ENCODE measurements at places on chromosomes 4 and X.

GRCh38 chrX:63275127-63275526 lies 76.0 kb downstream of the SPIN4 start:
- no peak for DNase-seq

- no peak for DNase-seq
Observed at GRCh38 chr4:139191373-139191772, 14.4 kb upstream of the ELF2 start.

DNA sequence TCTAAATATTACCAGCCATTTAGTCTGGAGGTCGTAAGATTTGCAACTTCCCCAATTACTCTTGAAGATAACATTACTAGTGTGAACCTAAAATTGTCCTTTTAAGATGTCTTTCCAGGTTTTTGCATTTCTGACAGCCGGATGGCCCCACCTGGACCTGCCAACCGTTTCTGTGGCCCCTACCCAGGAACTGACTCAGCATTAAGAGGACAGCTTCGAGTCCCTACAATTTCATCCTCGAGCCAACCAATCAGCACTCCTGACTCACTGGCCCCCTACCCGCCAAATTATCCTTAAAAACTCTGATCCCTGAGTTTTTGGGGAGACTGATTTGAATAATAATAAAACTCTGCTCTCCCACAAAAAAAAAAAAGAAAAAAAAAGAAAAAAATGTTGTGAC lies 112.0 kb downstream of the SCLT1 start:
- DNase-seq, result no peak

DNA sequence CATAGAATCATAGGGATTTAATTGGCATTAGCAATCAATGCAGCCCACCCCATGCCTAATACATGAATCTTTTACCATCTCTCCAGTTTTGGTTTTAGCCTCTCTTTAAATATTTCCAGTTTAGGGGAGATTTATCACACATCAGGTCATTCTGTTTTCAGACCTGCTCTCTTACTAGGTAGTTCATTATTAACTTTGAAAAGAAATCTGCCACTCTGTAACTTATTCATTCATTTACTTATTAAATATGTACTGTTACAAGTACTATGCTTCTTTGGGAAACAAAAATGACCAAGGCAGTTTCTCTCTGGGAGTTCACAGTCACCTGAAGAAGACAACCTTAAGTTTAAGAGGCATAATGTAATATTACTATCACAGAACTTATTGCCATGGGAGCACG lies 62.1 kb downstream of the USO1 start:
- DNase-seq, result no peak

- DNase-seq, result peak; percentile 61
Observed at GRCh38 chrX:48465336-48465933, 4.6 kb downstream of the SLC38A5 start.

DNA sequence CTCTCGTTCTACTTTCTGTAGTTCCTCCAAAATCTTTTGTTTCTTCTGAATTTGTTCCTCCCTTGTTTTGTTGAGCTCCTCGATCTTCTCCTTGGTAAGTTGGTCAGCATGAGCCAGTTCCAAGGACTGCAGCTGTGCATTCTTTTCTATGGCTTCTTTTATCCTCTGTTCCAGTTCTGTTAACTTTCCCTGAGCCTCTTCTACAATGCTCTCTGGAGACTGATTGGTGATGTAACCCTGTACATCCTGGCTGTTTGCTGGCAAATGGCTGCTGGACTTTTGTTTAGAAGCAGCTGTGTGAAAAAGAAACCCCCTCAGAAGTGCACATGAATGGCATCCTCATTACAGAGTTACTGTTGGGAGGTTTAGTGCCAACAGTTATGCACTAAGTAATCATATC lies 70.5 kb upstream of the COX18 start:
- DNase-seq, result no peak

GRCh38 chrX:155767051-155767875 lies 113.9 kb upstream of the VAMP7 start:
- DNase-seq, result peak; percentile 41

DNA sequence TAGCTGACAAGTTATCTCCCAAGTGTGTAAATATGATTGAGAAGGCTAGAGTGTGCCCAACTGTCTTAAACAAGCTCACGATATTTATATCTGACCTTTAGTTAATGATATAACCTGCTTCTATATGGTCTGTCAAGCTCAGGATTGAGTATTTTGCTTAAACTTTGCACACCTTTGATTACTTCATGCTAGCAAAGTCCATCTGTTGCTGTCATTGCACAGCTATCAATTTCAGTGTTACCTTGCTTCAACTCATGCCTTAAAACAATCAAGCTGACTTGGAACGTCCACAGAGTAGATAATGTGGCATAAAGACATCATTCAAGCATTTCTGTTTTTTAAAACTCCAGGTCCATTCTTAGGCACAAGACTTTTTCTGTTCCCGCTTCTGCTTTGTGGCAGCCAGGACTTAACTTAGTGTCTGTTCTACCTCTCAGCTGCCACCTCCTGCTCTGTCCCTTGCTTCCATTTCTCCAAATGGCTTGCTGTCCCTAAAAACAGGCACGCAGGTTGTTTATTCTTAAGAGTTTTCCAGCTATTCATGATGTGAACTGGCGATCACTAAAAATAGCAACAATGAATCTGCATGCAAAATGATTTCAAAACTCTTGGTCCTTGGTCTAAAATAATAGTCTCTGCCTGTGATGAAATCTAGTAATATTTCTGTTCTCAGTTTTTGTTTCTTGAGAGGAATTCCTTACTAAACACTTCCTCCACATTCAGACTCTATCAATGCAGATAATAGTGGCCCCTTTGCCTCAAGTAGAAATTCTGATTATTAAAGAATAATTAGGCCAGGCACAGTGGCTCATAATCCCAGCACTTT lies 16.3 kb upstream of the NEIL3 start:
- DNase-seq, result no peak

DNA sequence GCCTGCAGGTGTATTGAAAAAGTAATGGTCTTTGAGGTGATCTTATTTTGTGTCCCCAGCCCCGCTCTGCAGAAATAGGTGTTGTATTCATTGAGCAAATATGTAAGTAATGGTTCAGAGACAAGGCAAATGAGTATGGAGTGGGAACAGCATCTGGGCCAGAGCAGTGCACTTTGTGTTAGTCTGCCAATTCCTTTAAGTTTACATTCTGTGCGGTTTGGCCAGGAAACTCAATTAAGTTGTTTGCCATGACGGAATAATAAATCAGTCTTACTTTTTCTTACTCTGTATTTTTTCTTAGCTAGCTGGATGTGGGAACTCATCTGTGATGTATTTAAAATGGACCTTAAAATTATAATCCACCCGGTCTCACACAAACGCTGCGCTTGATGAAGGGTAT lies 12.6 kb downstream of the DCLK2 start:
- no peak for DNase-seq

DNA sequence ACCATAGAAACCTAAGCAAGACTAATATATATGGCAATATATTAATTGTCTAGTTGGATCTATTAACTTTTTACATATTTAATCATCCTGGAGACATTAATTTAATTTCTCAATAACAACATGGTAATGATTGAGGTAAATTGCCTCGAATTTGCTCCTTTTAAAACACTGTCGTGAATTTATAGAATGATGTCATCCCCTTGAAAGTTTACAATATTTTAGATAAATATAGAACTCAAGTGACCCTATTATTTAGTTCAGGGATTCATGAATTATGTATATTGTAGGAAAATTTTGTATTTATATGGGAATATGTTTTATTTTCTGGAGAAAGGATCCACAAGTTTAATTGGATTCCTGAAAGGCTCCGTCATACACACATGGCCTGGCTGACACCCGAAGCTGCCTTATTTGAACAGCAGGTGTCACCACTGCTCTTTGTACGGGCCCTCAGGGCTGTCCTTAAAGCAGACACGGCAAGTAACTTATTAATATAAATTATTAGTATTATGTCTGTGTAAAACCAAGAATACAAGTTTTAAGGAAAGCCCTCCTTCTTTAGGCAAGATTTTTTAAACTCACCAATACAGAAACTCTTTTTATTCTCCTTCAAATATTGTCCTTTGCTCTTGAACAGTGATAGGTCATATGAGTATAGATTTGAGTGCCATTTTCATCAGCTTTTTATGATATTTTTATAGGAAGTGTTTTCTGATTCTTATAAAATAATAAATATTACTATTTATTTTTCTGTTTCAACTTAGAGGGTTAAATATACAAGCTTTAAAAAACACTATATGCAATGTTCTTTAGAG lies 1.9 kb upstream of the PLRG1 start:
- peak; percentile 37 for DNase-seq

DNA sequence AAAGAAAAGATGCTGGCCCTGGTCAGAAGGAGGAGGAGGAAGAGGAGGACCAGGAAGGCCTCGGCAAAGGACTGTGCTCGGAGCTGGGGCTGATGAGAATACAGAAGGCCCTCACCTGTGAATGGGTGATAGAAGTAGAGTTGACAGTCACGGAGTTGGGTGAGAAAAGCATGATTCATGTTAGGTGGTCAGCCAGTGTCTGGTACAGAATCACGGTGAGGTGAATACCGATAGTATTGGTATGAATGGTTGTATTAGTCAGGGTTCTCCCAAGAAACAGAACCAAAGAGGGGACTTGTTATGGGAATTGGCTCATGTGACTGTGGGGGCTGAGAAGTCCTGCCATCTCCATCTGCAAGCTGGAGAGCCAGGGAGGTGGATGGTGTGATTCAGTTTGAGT lies 32.5 kb upstream of the FAM156A start:
- DNase-seq, result no peak

GRCh38 chr4:179307297-179308136 lies 1865.3 kb upstream of the AGA start:
- DNase-seq, result no peak

DNA sequence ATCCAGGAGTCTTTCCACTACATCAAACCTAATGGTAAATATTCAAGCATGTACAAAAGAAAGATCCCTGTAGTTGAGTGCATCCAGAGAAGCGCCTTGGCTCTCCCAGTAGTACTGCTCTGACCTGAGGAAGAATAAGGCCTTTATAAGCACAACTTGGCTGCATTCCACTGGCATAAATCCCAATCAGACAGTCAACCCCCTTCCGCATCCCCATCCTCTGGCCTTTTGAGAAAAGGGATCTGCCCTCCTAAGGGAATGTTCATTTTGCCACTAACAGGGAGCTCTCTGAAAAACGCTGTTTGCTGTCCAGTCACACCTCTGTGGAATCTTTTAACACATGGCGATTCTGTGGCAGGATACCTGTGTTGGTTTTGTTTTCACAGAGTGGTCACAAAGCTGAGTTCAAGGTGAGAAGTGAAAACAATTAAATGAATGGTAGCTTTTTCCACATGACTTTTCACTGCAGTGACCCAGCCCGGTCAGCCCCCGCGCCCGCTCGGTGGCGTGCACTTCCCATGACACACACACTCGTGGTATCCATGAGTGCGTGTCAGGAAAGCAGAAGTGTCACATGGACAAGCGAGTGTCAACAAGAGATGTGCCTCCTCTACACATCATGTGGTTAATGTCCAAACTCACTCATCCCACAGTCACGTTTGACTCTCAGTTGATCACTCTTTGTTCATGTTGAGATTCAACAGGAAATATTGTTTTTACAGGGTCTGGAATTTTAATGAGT lies 112.2 kb upstream of the ENPP6 start:
- DNase-seq, result no peak

- DNase-seq, result no peak
Observed at GRCh38 chrX:118593407-118593806, 97.8 kb downstream of the DOCK11 start.

DNA sequence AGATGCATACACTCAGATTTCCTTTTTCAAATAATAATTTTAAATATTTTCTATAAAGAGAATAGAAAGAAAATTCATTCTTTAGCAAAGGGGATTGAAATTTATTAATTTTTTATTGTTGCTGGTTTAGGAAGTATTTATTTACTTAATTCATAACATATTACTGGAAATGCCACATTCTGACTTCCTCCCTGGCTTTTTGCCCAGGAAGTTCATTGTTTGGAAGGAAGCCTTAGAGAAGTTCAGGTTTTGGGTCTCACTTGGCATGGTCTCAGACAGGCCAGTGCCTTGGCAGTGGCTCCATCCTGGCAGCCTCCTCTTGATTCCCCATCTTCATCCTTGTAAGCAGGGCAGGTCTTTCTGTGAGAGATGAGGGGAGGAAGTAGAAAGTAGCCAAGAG lies 50.5 kb downstream of the IL15 start:
- DNase-seq, result no peak

- no peak for DNase-seq
Observed at GRCh38 chr4:76016393-76016792, 6.9 kb downstream of the CXCL10 start.

DNA sequence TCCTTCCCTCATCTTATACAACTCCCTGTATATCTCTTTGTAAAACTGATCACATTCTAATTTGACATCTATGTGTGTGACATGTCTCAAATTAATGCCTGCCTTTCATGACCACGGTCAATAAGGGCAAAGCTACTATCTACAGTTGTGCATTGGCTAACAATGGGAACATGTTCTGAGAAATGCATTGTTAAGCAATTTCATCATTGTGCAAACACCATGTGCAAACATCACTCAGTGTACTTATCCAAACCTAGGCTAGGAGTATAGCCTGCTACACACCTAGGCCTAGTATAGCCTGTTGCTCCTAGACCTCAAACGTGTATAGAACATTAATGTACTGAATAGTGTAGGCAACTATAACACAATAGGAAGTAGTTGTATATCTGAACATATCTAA lies 95.0 kb downstream of the BANK1 start:
- no peak for DNase-seq

DNA sequence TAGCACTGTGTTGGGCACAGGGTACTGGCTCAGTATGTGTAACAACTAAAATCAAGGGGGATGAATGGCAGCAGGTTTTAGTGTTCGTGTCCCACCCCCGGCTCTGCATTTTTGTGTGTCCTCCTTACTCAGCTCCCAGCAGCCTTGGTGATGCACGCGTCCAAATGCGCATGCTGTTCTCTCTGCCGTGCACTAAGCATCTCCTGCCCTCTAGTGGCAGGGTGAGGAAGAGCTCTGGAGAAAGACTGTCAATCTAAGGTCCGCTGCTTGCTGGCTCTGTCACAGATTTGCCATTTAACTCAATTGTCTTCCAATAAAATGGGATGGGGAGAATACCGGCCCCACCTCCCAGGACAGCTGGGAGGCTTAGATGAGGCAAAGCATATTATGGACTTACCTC lies 61.4 kb downstream of the WFS1 start:
- DNase-seq, result no peak

DNA sequence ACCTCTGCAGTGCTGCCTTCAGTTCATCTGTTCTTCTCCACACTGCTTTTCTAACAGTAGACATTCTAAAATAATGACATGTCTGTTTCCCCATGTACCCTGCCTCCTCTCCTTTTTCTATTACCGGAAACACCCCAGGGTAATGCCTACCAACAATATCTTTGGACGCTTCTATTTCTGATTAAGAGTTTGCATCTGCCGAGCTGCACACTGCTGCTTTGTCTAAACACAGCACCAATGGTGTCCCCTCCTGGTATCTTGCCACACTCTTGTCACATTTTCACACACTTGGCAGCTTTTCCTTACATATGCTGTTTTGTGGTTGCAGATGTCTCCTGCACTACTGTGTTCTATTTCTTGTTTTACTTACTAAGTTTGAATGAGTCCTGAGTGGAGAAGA lies 288.8 kb downstream of the GRIA2 start:
- DNase-seq, result no peak

Data from BJ (cell line).